ENCODE measurements at places on chromosomes 3 and 15.
A peak's percentile ranks its signal among the peaks of the same experiment; 100 is the strongest.

DNA sequence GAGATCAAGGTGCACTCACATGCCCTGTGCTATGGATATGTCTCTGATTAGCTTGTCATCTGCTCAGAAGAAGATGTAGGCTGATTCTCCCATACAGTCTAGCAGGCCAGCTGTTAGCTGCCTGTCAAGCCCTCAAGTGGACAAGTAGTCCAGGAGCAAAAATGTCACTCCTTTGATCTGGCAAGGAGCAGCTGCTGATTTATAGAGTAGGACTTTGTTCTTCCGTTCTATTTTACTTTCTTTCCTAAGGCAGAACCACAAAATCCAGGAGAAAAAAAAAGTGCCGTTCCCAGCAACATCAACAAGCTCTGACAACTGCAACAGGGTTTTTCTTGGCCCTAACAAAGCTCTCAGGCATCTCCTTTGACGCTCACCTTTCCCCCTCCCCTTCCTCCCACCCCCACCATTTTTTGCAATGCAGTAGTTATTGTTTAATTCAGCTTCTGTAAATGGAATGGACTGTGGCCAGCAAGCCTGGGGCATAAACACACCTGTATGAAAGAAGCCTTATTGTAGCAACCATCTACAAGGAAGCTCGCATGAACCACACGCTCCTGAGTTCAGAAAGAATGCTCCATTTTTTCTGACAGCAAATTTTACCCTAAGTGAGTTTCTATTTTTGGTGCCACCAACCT, 196.3 kb downstream of the MEIS2 start:
- no peak for DNase-seq

DNA sequence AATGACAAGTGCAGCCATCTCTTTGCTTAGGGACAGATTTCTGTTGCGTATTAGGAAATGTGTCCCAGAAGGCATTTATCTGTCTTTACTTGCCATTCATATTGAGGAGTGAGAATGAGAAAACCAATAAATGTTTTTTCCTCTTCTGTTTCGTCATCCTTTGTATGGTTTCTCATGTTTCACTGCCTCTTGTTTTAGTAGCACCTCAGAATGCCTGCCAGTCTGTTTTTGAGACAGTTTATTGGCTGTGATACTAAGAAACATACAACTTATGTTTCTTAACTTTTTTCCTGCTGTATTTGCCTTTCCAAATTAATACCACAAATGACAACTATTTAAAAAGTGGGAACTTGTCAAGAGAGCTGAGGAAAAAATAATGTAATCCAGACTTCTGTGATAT, 390.2 kb upstream of the GOLIM4 start:
- DNase-seq = no peak

- DNase-seq = no peak
Observed at GRCh38 chr3:126434264-126434590, 39.5 kb downstream of the CFAP100 start.

DNA sequence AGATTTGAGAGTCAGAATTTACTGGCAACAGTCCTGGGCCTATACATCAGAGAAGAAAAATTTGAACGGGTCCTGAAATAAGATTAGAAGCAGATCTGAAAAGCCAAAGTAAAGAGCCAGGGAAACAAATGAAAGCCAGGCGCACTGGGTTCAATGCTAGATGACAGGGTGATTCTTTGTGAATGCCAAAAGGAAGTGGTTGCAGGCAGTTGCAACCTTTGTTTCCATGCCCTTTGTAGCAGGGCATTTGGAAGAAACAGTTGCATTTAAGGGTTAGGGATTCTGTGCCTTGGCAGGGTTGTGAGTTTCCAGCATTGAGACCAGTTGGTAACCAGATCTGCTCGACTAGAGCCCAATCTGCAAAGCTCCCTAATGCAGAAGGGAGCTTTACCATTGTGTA, 36.4 kb upstream of the MTHFS start:
- DNase-seq = no peak

DNA sequence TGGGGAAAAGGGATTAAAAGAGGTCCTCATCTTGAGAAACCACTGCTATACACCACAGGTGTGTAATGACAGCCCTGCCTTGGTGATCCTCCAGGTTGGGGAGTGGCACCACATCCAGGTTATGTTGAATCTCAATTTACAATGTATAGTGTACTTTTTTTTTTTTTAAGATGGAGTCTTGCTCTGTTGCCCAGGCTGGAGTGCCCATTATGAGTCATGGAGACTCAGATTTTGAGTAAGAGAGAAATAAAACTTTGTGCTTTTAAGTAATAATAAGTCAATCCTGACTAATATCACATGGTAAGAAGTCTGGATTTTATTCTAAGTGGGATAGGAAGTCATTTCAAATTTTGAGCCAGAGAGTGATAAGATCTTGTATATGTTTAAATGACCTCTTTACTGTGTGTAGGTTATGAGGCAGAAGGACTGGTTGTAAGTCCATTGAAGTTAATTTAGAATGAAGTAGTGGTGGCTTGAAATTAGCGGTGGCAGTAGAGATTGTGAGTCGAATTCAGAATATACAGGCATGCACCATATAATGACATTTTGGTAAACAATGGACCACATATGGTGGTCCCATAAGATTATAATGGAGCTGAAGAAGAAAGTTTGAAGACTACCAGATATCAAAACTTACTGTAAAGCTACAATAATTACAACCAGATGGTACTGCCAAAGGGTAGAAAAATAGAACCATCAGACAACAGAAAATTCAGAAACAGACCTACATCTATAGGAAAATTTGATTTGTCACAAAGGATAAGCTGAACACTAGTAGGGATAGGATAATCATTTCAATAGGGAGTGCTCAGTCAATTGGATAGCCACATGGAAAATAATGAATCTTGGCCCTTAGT, 20.7 kb downstream of the POPDC2 start:
- no peak for DNase-seq

GRCh38 chr3:142588703-142589102, 7.5 kb upstream of the PLS1 start:
- no peak for DNase-seq

GRCh38 chr3:41794748-41795589, 166.9 kb downstream of the ULK4 start:
- no peak for DNase-seq

DNA sequence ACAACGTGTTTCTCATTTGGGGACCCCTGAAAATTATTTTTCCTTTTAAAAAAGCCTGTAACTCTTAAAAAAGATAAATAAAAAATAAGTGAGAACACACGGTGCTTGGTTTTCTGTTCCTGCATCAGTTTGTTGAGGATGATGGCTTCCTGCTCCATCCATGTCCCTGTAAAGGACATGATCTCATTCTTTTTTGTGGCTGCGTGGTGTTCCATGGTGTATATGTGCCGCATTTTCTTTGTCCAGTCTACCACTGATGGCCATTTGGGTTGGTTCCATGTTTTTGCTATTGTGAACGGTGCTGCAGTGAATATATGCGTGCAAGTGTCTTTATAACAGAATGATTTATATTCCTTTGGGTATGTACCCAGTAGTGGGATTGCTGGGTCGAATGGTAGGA, 2.3 kb downstream of the TSPAN3 start:
- no peak for DNase-seq

GRCh38 chr3:99659032-99659431, 20.6 kb downstream of the COL8A1 start:
- DNase-seq = no peak

- no peak for DNase-seq
Observed at GRCh38 chr15:62821384-62822131, 221.0 kb upstream of the TPM1 start.

DNA sequence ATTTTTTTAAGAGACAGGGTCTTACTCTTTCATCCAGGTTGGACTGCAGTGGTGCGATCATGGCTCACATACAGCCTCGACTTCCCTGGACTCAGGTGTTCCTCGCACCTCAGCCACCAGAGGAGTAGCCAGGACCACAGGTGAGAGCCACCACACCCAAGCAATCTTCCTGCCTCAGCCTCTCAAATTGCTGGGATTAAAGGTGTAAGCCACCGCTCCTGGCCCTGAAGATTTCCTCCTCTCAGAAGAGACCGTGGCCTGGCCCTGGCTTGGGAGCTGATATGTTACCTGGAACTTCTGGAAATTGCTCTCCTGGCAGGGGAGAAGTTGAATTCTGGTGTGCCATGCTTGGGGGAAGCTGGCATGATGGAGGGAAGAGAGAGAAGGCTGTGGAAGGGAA, 36.2 kb downstream of the PPCDC start:
- DNase-seq = no peak

- DNase-seq = no peak
Observed at GRCh38 chr3:150727653-150728502, 24.2 kb upstream of the ERICH6 start.

GRCh38 chr3:129732200-129732876, 125.9 kb upstream of the PLXND1 start:
- DNase-seq = no peak

GRCh38 chr15:60326824-60327654, 70.7 kb downstream of the ANXA2 start:
- DNase-seq = no peak

GRCh38 chr15:90986790-90987507, 7.4 kb downstream of the PRC1 start:
- no peak for DNase-seq

DNA sequence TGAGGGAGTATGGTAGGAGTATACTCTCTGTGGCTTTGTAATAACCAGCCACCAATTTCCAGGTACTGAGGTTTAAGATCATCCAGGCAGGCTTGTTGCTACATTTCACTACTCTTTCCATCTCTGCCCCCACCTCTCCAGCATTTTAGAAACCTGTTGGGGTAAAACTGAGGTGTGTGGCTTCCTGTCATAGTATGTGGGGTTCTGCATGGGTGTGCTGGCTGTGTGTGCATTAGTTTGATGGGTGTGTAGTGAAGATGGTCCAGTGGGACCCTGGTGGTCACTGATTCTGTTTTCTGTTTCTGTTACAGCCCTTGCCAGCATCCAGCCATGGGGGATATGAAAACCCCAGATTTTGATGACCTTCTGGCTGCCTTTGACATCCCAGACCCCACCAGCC, 34.0 kb downstream of the ZNF592 start:
- no peak for DNase-seq

GRCh38 chr3:70177881-70178645, 134.4 kb downstream of the MDFIC2 start:
- no peak for DNase-seq

- peak; percentile 27 for DNase-seq
Observed at GRCh38 chr3:48655606-48656005, 7.1 kb downstream of the CELSR3 start.

DNA sequence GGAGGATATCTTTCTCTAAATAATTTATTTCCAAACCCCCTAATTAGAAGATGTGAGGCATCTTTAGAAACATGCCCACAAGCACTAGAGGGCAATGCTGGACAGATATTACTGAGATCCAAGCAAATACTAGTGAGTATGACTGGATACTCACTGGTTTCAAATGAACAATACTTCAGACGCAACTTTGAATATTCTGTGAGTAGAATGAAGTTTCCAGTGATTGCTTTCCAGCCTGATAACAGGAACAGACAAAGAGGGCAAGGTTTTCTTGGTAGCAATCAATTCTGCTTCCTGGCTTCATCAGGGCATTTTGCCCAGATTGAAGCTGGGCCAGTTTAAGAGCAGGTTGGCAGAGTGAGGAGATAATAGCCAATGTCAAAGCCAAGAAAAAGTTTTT, 442.6 kb upstream of the PDZRN3 start:
- DNase-seq = no peak

GRCh38 chr15:75729326-75730069, 16.9 kb upstream of the CSPG4 start:
- DNase-seq = no peak

DNA sequence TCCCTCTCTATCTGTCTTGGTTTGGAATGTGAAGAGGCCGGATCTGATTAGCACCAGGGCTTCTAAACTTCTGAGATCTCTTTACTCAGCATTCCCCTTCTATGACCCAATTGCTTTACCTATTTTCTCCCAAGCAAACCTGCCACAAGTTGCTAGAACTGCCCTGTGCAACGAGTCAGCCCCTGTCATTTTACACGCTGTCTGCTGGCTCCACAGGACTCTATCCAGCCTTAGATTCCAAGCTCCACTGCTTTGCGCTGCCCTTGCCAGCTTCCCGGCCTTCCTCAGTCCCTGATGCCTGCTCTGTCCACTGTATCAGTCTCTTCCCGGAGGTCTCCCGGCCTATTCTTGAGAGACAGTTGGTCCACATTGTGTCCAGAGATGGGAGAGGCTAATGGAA, 12.3 kb downstream of the CEP19 start:
- DNase-seq = no peak

All from activated CD4-positive, CD25-positive, alpha-beta regulatory T cell (primary cell).